ENCODE measurements at places on chromosomes 6 and 20.

GRCh38 chr6:72642435-72642834, 20.6 kb downstream of the KCNQ5 start:
- no peak for DNase-seq

DNA sequence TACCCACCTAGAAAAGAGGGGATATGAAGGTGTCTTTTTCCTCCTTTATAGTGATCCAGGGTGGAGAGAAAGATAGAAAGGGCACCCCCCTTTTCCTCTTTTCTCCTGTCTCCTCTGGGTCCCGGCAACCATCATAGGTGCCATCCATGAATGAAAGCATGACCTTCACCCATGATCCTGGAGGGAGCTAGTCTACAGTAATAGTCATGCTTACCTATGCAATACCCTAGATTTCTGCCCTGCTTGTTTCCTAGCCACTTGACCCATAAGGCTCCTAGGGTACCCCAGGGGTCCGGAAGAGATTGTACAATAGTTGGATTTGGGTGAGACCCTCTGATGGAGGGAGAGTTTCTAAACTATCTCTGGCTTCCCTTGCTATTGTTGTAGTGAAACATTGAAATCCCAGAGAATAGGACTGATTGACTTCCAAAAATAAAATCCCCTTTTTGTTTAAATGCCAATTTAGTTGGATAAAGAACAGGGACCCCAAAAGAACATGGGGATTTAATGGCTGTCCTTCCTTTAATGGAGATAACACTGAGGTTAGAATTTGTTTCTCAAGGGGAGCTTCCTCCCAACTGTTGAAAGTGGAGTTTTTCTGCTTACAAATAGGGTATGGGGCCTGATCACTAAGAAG, 366.8 kb upstream of the KHDRBS2 start:
- DNase-seq: peak; percentile 3

DNA sequence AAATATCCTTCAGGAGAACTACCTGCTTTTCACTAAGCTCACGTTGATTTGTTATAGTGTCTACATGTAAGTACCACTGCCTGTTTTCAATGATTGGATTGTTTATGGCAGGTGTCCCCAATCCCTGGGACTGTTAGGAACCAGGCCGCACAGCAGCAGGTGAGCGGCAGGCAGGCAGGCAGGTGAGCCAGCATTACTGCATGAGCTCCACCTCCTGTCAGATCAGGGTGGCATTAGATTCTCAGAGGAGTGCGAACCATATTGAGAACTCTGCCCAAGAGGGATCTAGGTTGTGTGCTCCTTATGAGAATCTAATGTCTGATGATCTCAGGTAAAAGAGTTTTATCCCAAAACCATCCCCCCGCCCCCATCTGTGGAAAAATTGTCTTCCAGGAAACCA, 303.3 kb downstream of the EYA4 start:
- DNase-seq: peak; percentile 69

DNA sequence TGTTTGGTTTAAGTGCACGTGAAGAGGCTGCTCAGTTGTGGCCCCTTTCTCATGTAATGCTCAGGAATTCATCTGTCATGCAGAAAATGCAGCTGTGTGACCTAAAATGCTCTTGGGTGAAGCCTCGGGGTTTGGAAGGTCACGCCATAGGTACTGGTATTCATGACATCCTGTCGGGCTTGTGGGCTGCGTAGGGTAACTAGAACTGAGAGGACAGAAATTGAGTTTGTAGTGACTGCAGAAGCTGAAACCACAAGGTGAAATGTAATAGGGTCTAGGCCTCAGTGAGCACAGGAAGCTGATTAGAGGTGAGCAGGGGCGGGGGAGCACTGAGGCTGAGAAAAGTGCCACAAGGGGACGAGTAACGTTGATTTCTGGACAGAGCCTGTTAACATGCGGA, 128.8 kb downstream of the SOBP start:
- DNase-seq: no peak

DNA sequence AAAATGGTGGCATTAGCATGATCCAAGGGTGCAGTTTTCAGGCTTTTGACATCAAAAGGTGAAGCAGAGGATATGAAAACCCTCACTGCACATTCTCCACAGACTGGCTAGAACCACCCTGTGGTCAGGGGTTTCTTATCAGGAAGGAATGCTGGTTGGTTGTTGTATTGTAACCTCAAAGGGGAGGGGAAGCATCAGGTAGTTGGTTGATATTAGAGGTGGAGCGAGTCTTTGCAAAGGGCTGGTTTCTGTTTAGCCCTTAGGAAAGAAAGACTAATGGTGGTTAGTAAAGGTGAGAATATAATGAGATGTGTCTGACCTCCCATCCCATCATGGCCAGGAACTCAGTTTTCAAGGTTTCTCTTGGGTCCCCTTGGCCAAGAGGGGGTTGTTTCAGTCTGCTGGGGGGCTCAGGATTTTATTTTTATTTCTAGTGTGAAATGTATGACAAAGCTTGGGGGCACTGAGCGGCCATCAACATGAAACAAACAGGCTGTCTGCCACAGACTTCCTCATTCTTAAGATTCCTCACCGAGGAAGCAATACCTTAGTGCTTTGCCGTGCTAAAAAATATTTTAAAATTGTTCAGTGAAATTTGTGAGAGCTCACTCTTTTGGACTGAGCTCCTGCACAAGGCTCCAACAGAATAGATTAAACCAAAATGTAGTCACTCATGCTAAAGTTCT, 47.5 kb upstream of the PROKR2 start:
- DNase-seq: no peak

DNA sequence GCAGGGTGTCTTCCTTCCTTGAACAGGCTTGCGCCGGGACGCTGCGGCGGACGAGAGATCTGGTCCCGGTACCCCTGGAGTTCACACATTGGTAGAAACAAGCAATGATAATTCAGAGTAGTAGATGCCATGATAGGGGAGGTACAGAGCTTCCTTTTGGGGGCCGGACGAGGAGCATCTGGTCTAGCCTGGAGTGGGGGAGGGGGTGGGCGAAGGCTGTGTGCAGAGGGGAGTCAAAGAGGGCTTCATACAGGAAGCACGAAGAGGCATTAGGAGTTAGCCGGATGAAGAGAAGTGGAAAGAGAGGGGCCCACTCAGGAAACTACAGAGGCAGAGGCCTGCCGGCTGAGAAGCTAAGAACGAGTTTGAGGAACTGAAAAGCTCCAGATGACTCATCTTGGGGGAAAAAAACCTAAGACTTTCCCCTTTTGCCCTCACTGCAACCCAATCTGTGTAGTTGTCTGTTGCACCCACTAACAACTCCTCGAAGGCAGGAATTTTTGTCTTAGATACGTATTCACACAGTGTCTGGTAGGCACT, 611 bp downstream of the CNPY3 start:
- no peak for DNase-seq

DNA sequence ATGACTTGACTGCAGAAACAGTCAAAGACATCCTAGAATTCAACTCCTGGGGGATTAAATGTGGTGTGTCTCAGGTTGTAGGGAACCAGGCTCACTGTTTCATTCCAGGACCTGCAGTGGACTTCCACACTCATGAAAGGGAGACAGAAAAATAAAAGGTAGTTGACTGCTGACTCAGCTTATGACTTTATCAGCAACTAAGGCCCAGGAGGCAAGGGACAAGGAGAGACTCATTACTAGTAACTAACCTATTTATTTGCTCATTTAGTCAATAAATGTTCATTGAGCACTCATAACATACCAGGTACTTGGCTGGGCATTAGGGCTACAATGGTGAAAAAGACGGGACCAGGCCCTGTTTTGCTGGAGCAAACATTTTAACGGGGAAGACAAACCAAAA, 2.9 kb downstream of the ZSCAN31 start:
- DNase-seq: no peak

DNA sequence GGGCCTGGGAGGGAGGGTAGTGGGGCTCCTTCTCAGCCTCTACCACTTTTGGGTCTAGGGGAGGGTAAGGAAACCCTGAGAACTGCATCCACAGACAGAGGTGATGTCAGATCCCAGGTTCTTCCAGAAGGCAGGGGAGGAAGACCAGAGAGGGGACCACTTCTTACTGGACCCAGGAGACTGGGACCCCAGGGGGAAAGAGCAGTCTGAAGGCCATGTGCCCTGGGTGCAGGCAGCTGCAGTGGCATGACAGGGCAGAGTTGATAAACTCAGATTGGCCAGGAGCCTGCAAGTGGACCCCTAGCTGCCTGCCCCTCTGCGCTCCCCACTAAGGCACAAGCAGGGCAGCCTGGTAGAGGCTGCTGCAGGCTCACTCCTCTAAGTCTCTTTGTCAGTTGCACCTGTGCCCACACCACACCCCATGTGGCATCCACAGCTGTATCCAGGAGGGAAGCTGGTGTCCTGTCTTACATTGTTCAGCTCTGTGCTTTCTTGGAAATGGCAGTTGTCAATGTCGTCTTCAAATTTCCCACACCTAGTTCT, 2.7 kb downstream of the CST9L start:
- no peak for DNase-seq

- DNase-seq: no peak
These were observed 5.5 kb downstream of the TCF21 start for GRCh38 chr6:133894369-133894768.

GRCh38 chr6:81787313-81788068, 35.0 kb upstream of the TENT5A start:
- DNase-seq: no peak

- DNase-seq: no peak
These were observed 23.7 kb downstream of the SNRPB start for GRCh38 chr20:2446845-2447244.

DNA sequence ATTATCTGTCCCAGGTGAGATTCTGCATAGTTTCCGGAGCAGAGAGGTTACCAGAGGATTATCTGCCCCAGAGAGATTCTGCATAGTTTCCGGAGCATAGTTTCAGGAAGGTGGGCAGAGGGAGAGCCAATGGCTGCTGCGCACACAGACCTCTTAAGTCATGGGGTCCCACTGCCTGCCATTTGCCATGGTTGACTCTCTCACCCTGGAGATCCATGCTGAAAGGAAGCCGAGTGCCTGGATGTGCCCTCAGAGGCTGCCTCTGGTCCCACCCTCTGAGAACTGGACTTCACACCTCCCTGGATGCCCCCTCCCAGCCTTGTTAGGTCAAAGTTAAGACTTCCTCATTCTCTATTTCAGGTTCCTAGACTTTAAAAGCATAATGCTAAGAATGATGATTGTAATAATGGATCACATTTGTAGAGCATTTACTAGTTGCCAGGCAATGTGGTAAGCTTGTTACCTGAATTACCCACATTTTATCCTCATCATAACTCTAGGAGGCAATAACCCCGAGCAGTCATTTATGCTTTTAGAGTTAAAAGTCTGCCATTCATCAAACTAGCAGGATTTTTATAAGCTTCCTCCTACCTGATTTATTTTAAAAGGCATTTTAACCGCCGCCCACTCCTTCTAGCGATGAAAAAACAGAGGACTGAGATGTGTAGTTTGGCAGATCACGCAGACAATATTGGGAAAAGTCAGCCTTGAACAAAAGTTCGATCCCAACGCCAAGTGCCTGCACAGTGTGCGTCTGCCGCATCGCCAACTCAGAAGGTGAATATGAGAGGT, 11.9 kb downstream of the SERPINB9 start:
- DNase-seq: no peak

- DNase-seq: peak; percentile 84
These were observed 296.5 kb downstream of the THBS2 start for GRCh38 chr6:168956884-168957730.

DNA sequence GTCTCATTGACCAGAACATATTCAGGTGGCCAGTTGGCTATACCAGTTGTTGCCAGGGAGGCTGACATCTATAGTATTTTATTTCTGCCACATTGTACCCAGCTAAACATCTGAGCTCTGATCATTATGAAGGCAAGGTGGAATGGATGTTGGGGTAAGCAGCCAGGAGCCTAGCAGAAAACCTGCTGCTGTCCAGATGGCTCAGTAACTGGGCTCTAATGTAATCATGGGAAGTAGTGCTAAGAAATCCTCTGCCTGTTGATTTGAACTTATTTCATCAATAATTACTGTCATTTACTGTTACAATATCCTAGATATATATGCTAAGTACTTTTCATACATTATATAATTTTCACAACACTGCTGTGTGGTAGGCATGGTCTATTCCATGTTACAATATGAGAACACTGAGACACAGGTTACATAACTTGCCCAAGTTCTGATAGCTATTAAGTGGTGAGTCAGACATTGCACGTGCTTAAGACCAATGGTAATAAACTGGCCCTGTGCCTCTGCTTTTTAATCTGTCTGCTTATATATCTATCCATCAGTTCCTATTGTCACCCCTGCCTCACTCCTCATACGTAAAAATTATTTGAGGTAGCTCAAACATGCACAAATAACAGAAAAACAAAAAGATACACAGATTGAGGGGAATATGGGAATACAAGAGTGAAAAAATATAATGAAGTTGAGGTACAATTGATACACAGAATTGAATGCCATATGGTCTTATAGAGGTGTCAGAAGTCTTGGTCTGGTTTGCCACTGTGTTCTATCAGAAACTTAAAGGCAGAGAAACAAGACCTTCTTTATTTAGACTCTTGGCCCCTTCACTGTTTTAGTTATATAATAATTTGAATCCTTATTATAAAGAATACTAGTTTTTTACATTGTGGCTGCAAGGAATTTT, 25.2 kb downstream of the TBPL1 start:
- DNase-seq: no peak
